Right renal pelvis (tissue), 4 donors: ENCODE measurements at places on chromosomes 3 and 15. TPM values are rescaled to one million over a fixed set of nuclear protein-coding genes. Genes with fewer than 3 reads are reported as not detected.

The CEMIP gene
- 3.1 TPM for polyA plus RNA-seq

The TIMP4 gene
- polyA plus RNA-seq = 1.1 TPM

GRCh38 chr3:16050641-16051467 is 123.6 kb upstream of the GALNT15 start:
- DNase-seq = no peak

DNA sequence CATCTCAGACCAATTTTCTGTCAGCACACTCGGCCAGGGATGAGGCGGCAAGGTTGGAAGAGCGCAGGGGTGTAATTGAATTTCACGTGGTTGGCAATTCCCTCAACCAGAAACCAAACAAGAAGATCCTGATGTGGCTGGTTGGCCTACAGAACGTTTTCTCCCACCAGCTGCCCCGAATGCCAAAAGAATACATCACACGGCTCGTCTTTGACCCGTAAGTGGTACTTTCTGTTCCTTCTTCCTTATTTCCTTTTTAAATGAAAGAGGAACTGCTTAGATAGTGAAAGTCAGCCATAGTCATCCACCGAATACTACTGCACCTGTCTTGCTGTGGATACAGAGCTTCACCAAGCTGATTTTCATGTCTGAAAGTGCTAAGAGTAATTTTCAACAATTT is 60.1 kb downstream of the SGO1 start:
- DNase-seq = no peak

GRCh38 chr3:12904951-12905315 is 63.6 kb upstream of the RPL32 start:
- DNase-seq = no peak

The SYNM gene
- 2.2 TPM for polyA plus RNA-seq

- DNase-seq = no peak
Observed at GRCh38 chr15:59174835-59175831, 31.5 kb upstream of the LDHAL6B start.

GRCh38 chr3:117688583-117688982 is 979.0 kb downstream of the TUSC7 start:
- DNase-seq = no peak

- DNase-seq = no peak
Observed at GRCh38 chr15:75857886-75858285, 14.6 kb downstream of the UBE2Q2 start.

DNA sequence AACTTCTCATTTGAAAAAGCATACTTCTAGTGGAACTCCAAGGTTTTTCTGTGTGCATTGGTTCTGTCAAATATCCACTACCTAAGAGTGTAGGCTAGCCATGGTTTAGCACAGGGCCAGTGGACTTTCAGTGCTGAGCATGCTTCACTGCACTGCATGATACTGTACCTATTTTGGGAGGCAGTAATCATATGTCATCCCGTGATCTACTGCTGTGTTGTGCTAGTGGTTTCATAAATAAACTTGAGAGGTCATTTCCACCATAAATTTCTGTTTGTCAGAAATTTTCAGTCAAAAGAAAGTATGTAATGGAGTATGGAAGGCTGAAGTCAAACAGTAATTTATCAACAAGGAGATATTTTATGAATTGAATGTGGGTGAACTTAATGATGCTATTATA is 203.6 kb downstream of the ROBO1 start:
- peak; percentile 17 for DNase-seq

DNA sequence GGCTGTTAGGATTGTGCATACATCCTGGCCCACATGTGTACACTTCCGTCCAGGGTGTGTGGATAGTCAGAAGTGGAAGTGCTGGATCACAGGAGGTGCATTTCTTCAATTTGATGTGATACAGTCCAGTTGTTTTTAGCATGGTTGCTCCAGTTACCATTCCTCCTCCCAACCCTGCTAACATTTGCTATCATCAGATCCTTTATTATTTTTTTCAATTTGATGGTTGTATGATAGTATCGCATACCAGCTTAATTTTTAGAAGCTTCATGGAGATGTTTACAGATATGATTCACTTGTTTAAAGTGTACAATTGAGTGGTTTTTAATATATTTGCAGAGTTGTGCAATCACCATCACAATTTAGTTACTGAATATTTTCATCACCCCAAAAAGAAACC is 202.7 kb downstream of the ITPR1 start:
- no peak for DNase-seq

GRCh38 chr3:177692304-177692975 is 495.2 kb upstream of the TBL1XR1 start:
- DNase-seq = no peak

DNA sequence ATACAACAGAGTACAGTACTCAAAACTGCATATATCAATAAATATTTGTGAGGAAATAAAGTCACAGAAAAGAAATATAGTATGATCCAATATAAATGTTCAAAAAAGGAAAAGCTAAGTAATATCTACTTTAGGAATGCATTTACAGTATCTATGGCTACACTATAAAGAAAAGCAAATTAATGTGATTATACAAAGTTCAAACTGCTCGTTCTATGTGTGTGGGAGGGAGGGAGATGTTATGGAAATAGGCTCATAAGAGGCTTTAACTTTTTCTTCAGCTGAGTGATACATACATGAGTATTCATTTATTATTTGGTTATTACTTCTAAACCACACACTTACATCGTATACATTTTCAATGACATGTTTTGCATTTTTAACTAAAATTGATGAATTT is 377.7 kb upstream of the AGTR1 start:
- DNase-seq = no peak

DNA sequence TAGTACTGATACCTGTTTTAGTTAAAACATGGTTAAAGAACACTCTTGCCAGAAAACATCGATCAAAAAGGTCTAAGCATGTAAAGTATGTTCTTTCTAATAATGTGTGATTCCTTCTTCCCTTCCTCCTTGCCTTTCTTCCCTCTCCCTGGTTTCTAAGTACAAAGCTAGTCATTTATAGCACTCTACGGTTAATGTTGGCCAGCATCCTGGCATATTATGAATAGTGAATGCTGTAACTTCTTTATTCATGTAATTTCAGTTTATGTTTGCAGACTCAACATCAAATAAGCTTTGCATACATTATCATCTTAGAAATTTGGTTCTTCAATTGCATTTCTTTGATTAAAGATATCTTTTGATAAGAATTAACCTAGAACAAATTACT is 27.1 kb downstream of the P2RY12 start:
- no peak for DNase-seq

GRCh38 chr3:191070201-191070600 is 128.8 kb upstream of the OSTN start:
- no peak for DNase-seq

- DNase-seq = no peak
Observed at GRCh38 chr15:55770806-55771205, 27.9 kb upstream of the PRTG start.

The PLIN1 gene
- 0.68 TPM for polyA plus RNA-seq

- no peak for DNase-seq
Observed at GRCh38 chr3:46052531-46052930, 25.2 kb upstream of the XCR1 start.

The PLA2G4D gene
- not detected for polyA plus RNA-seq

DNA sequence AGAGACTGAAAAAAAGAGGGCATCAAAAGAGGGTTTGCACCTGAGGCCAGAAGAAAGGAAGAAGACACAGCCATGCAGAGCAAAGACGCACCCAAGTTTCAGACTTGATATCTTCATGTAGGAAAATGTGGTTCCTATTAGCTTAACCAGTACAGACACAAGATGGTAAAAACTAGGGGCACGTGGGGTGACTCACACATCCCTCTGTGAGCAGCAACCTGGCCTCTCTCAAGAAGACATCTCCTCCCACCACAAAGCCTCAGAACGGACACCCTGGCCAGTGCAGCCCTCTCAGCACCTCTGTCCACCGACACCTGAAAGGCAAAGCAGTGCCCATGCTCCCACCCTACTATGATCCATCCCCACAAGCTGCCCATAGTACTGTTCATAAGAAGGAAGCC is 33.3 kb downstream of the GLB1 start:
- DNase-seq = no peak

DNA sequence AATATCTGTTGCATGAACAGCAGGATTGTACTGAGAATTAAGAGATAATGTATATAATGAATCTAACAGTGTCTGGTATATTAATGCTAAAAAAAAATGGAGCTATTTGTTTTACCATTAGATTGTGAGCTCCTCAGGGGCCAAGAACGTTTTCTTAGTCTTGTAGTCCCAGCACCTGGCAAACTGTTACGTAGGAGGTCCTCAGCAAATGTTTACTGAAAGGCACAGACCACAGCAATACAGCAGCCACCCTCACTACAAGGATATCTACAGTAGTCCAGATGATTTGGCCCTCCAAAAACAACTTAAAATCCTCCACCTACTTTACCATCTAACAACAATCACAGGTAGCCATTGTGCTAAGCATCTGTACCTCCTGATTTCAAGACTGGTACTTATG is 59.7 kb downstream of the MSL2 start:
- DNase-seq = no peak

DNA sequence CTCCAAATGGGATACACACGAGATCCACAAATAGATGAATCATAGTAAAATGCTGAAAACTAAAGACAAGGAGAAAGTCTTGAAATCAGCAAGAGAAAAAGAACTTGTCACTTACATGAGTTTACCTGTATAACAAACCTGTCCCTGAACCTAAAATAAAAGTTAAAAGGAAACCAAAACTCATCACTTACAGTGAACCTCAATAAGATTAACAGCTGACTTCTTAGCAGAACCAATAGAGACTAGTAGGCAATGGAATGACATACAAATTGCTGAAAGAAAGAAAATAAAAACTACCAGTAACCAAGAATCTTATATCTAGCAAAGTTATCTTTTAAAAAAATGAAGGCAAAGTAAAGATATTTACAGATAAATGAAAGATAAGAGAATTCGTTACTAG is 27.4 kb downstream of the SEC22A start:
- DNase-seq = no peak

The VWA5B2 gene
- polyA plus RNA-seq = 0.80 TPM

The C3orf85 gene
- polyA plus RNA-seq = 20.4 TPM

- DNase-seq = no peak
Observed at GRCh38 chr15:82839136-82839535, 29.7 kb downstream of the WHAMM start.

- DNase-seq = no peak
Observed at GRCh38 chr15:70327328-70327855, 229.7 kb upstream of the TLE3 start.

- no peak for DNase-seq
Observed at GRCh38 chr3:150793641-150794040, 30.7 kb upstream of the SIAH2 start.

The SKOR1 gene
- polyA plus RNA-seq = 0.44 TPM

The FAM3D gene
- 1.8 TPM for polyA plus RNA-seq

The RHOV gene
- 1.8 TPM for polyA plus RNA-seq
